GM19239 (cell line): ENCODE measurements at places on chromosomes 5 and 9.

DNA sequence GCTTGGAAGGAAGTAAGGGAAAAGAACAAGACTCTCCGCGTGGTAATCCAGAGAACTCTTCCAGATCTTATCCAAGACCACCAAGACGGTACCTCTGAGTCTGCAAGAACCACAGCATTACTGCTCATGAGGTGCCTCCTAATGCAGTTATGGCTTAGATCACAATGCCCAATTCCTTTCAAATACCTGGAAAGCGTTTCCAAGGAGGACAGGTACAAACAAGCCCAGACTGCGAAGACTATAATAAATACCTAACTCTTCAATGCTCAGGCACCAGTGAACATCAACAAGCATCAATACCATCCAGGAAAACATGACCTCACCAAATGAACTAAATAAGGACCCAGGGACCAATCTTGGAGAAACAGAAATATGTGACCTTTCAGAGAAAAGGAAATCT, 325.5 kb downstream of the CWC27 start:
- no peak for DNase-seq

DNA sequence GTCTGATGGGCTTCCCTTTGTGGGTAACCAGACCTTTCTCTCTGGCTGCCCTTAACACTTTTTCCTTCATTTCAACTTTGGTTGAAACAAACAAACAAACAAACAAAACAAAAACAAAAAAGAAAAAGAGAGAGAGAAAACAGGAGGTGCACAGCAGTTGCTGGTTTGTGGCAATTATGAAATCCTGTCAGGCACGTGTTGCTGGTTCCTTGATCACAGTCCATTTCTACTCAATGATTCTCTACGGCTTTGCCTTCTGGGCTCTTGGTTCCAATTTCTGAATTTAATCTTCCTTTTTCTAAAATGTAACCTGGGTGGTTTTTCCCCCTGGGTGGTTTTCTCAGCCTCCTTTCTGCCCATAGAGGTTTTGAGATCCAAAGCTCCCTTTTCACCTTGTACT, 17.8 kb upstream of the PANK3 start:
- no peak for DNase-seq

DNA sequence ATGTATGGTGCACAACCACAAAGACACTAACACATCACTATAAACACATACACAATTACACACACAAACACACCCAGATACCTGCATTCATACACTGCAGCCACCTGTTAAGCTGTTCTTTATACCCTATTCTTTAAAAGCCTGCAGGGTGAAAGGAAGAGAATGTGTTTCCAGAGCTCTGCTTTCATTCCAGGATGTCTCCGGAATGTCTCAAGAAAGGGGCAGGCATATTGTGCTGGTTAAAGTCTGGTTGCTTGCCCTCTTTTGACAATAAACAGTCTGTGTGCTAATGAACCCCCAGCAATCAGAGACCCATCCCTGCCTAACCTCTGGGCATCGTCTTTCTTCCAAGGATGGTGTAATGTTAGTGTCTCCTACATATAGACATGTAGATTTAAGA, 181.6 kb downstream of the EPB41L4A start:
- no peak for DNase-seq

DNA sequence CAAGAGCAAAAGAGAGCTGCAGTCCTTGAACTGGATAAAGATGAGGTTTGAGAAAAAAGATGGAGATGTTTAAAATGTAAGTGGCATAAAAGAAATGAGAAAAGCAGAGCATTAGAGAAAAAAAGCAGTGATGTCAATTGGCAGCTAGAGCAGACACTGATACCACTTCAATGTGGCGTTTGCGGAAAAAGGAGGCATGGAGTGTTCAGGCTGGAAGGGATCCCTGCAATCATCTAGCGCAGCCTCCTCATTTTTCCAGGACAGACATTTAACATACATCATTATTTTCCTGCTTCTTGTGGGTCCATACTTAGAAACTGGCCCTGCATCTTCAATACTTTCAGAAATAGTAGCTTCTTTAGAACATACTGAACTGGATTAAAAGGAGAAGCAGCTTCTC, 563.8 kb downstream of the PTPRD start:
- no peak for DNase-seq

DNA sequence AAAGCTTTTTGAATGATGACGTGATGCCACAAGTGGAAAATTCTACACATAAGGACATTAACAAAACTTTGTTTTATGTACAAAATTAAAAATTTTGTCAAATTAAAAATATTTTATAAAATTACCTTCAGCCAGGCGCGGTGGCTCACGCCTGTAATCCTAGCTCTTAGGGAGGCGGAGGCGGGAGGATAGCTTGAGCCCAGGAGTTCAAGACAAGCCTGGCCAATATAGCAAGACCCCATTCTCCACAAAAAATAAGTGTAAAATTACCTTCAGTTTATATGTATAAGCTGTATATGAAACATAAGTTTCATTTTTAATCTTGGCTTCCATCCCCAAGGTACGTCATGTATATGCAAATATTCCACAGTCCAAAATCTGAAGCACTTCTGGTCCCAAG, 40.9 kb downstream of the CDK7 start:
- DNase-seq = no peak

GRCh38 chr9:110161940-110162339, 46.0 kb downstream of the C9orf152 start:
- no peak for DNase-seq

- peak; percentile 8 for DNase-seq
Observed at GRCh38 chr5:90131383-90132133, 278.0 kb downstream of the CETN3 start.

DNA sequence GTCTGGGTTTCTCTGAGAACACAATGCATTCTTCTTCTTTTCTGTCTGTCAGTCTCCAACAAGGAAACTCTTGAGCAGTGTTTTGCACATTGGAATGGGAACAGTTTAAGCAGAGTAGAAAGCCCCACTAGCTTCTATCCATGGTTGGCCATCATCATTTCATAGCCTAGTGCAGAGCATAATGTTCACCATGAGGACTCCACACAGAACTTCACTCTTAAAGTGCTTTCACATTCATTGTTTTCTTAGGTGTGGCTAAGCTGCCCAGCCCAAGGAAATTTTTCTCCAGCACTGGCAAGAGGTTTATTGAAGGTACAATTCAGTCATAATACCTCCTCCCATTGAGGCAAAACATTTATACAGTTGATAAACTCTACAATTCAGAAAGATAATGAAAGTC, 503.0 kb upstream of the CD180 start:
- DNase-seq = no peak

DNA sequence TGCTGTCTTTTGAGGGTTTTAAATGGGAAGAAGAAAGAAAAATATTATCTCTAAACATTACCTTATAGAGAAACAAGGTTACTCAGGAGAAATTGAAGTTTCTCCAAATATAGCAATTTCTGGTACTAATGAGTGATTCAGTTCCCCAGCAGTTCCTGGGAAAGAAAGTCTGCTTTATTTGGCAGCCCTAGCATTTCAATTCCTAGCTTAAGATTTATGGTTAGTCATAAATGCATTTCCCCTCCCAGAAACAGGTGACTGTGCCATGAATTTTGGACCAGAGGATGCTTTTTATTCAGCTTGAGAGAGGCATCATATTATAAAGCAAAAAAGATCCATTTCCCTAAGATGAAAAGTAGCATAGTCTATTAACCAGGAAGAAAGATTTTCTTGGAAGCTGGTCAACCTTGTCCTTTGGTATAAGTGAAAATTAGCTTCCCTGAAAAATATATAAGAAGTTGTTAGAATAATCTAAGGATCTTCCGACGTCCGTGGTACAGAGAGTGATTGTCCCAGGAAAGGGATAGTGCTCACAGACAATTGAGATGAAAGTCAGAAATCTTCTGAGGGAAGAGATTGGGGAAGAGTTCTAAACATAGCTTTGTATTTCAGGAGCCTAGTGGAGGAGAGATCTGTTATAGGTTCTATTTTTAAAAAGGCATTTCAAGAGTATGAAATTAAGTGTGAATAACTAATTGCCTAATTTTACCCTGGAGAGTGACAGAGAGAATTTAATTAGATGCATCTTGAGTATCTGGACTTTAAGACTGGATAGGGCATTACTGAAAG, 164.9 kb downstream of the ESM1 start:
- DNase-seq = no peak
